ENCODE measurements at places on chromosomes 11 and 22.

DNA sequence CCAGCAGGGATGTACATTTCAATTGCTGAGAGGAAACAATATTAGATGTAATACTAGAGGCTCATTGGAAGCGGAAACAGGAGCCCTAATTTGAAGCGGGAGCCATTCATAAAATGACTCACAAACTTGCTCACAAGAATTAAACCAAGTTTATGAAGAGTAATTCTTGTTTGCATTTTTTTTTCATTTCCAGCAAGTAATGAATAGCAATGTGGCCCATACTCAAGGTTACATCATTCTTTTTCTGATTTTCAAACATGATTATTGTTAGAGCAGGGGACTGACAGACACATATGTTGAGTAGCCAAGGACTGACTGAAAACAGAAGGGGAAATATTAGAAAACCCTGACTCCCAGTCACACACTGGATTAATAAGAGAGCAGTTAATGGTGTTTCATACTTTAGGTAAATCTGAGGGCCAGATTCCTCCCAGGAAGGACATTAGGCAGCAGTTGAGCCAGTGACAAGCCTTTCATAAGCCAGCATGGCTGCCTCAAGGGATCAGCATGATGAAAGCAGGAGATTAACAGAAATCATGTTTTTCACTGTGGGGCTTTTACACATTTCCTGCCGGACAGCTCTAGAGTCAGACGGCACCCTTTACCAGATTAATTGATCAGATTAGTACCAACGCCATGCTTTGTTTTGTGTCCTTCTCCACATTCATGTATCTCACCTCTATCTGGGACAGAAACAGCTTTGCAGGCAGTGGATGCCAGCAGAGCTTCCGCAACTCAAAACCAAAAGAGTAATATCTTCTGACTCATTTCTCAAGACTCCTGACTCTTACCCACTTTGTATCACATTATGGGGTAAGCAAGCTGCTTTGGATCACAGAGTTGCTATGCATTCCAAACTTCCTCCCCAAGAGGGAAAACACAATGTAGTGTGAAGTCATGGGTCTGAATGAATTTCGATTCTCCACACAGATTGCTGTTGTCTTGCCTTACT is 831.6 kb downstream of the KCNA4 start:
- no peak for DNase-seq

DNA sequence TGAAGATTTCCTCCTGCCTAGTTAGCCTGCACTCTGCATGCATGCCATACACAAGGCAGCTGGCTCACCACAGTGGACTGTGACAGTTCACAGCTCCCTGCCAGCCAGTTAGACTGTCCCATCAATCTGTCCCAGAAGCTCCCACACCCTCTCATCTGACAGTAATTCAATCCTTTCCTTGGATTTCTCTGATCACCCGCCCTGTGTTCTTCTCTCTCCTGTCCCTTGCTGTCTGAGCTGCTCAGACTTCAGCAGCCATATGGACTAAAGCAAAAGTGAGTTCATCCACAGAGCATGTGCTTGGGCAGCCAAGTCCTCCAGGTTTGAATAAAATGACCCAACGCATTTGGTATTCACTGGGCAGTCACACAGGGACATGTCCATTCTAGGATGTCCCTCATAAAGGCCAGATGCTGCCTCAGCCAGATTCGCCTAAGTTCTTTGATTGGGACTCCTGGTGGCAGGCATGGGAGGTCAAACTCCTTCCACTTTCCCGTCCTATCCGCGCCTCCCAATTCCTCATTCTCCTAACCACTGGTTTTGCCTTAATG is 54.5 kb upstream of the ZBTB44 start:
- no peak for DNase-seq

DNA sequence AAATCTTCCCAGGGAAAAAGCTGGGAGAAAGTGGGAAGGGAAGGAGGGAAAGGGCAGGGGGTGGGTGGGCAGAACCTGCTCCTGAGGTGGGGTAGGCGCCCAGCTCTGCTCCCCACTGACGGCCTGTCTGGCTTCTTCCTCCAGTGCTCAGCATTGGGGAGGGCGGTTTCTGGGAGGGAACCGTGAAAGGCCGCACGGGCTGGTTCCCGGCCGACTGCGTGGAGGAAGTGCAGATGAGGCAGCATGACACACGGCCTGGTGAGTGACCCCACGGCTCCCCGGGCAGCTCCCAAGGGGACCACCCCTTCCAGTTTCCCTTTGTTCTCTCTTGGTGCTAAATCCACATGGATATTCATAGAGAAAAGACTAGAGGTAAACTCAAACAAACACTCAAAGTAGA is 25.9 kb downstream of the SHANK3 start:
- no peak for DNase-seq

DNA sequence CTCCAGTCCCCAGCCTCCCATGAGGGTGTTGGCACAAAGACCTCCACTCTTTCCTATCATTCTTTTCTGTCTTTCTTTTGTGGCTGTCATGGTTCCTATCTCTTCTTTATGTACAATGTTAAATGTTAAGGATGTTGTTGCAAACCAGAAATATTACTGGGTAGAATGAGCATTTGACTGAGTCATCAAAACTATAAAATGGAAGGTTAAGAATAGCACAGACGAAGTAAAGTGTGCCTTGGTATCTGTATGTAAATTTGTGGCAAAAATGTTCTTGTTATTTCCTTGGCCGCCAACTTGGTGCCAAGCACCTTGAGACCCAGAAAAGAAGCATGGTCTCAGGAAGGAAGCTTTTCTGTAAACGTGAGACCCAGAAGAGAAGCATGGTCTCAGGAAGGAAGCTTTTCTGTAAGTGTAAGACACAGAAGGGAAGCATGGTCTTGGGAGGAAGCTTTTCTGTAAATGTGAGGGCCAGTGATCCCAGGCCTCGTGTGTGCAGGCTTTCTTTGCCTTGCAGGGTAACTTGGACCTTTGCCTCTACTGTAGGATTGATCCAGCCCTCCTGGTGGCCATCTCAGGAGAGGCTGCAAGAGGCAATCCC is 6.7 kb upstream of the PKP3 start:
- no peak for DNase-seq

DNA sequence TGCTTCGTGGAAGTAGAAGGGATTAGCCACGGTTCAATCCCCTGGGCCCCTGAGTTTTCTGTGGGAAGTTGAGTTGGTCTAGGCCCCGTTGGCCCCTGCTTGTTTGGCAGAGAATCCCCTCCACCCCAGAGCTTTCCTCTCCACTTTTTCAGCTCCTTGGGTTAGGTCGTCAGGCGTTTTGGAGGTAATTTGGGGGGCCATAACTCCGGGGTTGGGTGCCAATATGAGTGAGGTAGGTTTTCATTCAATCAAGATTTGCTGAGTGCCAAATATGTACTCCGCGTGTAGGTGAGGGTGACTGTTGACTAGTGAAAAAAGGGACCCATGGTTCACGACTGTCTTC is 590 bp downstream of the ATG13 start:
- no peak for DNase-seq

DNA sequence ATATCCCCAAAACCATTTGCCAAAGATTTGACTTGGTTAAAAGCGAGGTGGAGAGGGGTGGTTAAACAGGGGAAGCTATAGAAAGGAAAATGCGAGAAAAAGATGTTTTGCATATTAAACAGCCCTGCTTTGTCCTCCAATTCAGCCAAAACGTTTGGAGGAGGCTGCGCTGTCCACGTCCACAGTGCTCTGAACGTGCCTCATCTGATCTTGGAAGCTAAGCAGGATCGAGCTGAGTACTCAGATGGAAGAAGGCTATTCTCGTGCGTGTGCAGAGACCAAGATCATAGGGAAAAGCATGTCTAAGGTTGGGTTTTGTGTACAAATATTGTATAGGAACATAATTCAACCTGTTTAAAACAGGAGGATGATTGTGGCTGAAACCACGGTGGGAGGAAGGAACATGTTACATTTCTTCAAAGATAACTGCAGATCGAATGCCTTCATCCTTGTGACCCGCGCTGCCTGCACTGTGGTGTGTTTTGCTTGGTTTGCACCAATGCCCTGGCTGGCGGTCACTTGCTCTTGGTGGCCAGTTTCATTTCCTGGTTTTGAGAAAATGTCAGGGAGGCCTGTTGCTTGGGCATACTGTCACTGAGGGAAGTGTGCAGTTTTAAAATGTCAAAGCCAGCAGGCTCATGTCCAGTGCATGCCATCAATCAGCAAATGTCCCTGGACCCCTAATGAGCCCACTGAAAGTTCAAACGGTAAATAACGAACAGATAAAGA is 40.4 kb downstream of the FLI1 start:
- DNase-seq = no peak

DNA sequence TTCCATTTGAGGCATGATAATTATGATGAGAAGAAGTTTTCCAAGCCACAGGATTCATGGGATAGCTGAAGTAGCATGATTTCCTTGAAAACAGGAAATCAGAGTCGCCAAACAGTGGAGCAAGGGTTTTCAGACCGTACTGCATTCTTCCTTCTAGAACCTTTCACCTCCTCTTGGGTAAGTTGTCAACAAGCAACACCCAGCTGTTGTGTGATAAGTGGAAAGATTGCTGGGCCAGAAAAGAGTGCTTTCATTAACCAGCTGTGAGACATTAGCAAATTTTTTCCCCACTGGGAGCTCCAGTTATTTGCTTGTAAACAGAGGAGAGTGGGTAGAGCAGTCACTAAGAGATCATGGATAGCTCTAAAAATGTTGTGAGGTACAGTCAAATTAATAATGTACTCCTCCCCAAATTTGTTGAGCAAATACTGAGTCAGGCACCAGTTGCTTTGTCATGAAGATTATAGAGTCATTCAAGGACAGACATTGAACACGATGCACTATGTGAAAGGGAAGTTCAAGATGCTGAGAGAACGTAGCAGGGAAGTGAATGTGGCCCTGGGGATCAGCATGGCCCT is 11.7 kb upstream of the MPEG1 start:
- no peak for DNase-seq

GRCh38 chr22:36287881-36288515 is 35.1 kb downstream of the APOL1 start:
- no peak for DNase-seq

DNA sequence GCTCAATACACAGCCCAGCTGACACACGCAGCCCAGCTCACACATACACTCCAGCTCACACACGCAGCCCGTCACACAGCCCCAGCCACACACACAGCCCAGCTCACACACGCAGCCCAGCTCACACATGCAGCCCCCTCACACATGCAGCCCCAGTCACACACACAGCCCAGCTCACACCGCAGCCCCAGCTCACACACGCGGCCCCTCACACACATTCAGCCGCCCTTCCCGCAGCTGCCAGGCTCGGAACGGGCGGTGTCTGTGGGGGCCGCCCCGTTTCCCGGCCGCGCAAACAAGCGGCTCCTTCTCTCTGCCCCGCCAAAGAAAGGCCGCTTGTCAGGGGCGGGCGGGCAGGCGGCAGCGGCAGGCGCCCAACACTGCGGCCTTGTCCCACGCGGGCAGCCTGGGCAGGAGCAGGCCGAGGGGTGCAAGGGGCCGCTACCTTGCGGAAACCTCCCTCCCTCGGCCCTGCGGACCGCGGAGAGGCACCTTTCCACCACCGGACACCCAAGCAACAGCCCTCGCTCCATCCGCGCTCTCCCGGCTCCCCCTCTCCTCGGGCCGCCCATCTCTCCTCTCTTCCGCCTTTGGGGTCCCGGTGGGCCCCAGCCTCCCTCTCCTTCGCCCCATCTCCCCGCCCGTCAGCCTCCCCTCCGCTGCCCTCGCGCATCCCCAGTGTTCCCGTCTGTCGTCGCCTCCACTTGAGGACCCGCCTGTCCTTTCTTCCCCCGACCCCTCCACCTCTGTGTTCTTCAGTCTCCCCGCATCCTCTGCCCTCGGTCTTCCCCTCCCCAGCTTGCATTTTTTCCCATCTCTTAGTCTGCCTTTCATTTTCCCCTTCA is 2.2 kb downstream of the PHLDB1 start:
- DNase-seq = no peak
